ENCODE measurements at places on chromosomes 12 and 14.

DNA sequence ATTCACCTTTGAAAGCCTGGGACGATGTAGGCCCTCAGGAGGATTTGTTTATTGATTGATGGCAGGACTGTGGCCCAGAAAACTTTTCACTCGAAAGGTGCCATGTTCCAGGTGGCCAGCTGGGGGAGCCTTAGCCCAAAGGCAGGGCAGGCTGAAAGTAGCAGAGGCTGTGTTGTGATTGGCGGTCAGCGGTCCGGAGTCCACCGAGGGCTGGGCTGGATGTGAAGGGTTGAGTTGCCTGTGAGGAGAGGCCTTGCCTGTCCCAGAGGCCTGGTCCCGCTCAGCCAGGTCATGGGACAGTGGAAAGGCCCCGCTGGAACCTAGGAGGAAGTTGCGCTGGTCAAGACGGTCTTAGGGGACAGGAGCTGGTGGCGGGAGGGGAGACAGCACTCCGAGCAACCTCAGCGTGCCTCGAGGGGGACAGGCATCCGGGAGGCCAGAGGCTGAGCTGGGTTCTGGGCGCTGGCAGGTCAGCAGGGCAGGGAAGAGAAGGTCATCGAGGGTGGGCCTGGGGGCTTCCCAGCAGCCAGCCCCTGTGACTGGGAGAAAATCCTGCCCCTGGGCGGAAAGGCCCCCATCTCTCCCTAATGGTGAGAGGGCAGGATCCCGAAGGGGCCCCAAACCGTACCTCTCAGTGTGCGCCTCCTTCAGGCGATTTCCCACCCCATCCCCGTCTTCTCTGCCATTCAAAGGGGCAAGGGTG lies 26.3 kb downstream of the CMA1 start:
- no peak for DNase-seq

- DNase-seq: peak; percentile 64
These were observed 882 bp downstream of the HECTD1 start for GRCh38 chr14:31206536-31207286.

DNA sequence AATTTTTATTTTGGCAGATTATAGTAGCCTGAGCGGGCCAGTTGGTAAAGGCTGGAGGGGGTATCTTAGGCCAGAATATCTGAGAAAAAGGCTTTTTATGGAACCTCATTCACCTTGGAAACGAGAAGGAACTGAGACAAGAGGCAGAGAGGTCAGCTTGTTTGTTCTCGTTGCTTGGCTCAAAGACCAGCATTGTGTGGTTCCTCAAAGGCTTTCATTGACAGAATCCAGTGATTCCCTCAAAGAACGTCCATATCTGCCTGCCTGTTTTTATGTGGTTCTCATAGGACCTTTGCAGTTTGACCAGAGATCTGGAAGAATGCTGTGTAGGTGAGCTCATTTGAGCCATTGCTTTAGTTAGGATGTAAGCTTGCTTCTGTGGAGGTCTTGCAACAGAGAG lies 117.3 kb downstream of the CFAP54 start:
- no peak for DNase-seq

DNA sequence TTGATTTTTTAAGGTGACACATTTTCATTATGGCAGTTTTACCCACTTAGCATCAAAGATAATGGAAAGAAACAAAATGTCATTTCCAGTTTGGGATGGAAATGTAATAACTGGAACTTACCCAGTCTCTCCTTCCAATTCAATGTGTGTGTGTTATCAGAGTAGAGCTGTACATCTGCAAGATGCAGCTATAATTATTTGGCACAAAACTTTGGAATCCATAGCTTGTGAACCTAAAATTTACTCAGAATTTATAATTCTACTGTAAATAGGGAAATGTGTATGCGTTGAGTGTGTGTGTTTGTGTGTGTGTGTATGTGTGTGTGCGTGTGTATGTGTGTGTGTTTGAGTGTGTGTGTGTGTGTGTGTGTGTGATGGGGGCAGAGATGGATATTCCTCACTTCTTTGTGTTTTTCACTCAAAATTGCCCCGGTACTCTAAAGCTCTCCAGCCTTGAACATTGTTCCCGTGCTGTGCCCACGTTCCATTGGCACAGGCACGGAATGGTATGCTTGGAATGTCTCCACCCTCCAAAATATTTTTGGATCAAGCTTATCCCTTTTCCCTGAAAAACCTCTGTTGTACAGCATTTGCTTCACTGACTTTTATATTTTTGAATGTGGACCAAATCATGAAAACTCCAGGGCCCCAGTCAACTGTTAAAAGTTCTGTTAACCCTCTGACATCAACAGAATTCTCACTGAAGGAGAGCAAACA lies 150.2 kb upstream of the BMP4 start:
- DNase-seq: no peak

- DNase-seq: no peak
These were observed 26.5 kb downstream of the VRK1 start for GRCh38 chr14:96823652-96824051.

- no peak for DNase-seq
These were observed 2.9 kb downstream of the NUDT4 start for GRCh38 chr12:93380480-93381121.

- no peak for DNase-seq
These were observed 35.6 kb downstream of the UBE3B start for GRCh38 chr12:109513051-109513450.

- no peak for DNase-seq
These were observed 831 bp upstream of the NKX2-1 start for GRCh38 chr14:36520601-36521525.

DNA sequence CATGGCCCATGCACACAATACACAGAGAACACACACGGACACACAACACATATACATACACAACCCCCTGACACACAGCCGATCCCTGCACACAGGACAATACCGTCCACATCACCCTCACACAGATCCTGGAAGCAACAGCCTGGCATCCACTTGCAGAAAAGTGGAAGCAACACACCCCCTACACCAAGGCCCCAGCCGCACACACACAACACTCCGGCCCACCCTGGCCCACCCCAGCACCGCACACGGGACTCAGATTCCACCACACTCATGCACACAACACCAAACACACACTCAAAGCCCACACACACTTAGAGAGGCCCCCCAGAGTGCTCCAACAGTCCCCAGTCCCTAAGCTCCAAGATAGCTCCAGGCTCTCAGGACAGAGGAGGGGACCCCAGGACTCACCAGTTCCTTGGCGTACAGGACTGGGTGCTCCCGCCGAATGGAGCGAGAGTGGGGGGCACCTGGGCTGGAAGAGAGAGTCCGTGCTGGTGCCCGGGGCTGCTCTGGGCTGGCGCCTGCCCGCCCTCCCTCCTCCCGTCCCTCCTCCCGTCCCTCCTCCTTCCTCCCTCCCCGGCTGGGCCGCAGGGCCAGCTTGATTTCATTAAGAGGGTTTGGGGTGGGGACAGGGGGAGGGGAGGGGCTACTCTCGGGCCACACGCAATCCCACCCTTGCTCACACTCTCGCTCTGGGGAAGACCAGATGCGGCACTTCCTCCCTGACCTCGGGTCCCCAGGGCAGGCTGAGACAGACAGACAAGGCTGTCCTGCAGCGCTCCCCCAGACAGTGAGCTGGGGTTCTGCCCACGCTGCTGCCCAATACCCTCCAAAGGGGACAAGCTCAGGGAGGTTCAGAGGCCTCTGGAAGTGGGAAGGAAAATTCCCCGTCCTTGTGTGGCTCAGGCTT lies at the start of gene TMEM119:
TSS of gene TMEM119 (minus strand) at position 526 of the 913 bp plus-strand sequence. CDS start 5,701 bp downstream, outside the sequence.
- DNase-seq: peak; percentile 75

GRCh38 chr14:44783901-44784300 lies 177.8 kb downstream of the KLHL28 start:
- DNase-seq: no peak

- no peak for DNase-seq
These were observed 3.8 kb upstream of the SIVA1 start for GRCh38 chr14:104749111-104749649.

GRCh38 chr12:14111230-14111865 lies 129.9 kb upstream of the GRIN2B start:
- no peak for DNase-seq

GRCh38 chr12:49949866-49950265 lies 671 bp upstream of the AQP2 start:
- DNase-seq: no peak

DNA sequence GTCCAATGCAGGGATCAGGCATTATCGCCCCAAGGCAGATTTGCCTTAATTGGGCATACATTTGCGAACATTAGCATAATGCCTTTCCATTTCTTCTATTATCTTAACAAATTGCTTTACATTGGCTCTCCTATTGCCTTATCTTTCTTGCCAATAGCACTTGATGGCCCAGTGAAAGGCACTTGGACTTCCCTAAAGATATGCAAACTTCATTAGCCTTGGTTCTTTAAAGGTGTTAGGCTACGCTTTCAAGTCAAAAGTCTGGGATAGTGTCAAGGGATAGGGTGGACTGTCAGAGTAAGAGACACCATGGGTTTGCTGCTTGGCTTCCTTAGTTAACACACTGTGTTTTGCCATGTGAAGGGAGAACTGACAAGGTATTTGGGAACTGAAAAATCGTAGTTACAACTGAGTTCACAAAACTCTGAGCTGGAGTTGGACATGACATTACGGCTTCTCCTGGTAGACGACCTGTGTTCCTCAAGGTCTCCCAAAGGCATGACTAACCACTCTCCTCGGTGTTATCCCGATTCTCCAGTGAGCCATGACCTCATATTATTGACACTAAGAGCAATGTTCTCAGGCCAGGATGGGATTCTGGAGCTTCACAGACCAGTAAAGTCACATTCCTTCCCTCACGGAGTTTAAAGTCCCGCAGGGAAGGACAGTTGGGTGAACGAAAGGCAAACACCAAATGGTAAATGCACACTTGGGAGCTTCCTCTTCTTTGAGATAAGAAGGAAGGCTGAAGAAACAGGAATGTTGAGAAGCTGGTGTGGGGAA lies 65.2 kb downstream of the TBC1D30 start:
- DNase-seq: no peak

GRCh38 chr12:14701809-14702568 lies 5.6 kb upstream of the GUCY2C start:
- no peak for DNase-seq

DNA sequence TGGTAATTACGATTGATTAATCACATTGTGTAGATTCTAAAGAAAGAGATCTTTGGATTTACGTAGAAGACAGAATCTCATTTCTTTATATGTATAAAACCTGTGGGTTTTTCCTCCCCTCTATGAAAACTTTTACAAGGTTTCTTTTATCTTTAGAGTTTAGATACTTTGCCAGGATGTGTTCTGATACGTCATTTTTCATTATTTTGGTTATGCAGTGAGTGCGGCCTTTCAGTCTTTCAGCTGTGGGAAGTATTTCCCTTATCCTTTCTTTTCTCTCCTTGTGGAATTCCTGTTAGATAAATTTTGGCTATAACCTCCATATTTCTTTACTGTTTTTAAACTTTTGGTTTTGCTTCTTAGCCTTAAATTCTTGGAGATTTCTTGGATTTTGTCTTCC lies 92.7 kb downstream of the TTLL5 start:
- DNase-seq: no peak

GRCh38 chr14:98176892-98177291 lies 1095.1 kb downstream of the BCL11B start:
- DNase-seq: no peak

- DNase-seq: no peak
These were observed 111.1 kb downstream of the SMOC1 start for GRCh38 chr14:69990323-69990722.

DNA sequence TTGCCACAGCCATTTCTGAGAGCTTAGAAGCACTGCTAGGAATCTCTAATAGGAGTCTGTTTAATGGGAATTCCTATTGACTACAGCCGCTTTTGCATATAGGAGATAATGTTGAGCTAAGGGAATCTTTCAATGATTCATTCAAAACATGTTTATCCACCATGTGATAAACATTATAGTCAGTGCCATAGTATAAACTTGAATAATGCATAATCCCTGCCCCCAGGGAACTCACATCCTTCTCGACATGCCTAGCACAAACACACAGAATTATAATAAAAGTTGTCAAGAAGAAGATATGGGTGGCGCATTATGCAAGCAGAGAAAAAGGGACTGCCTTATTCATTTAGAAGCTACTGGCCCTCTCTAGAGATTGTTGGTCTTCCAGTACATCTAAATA lies 248.0 kb downstream of the DAD1 start:
- no peak for DNase-seq

DNA sequence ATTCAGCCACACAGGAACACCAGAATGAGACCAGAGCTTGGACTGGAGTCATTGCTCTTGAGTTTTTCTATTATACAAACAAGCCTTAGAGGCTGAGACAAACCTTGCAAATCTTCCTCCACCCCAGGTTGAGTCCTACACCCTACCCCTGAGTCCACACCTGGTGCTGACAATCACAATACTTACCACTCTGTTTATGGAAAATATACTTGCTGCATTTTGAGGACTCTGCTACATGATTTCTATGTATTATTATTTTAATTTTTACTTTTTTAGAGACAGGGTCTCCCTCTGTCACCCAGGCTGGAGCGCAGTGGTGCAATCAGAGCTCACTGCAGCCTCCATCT lies 101.4 kb downstream of the EGLN3 start:
- no peak for DNase-seq

- DNase-seq: no peak
These were observed 212.6 kb upstream of the LHX5 start for GRCh38 chr12:113684053-113684907.

DNA sequence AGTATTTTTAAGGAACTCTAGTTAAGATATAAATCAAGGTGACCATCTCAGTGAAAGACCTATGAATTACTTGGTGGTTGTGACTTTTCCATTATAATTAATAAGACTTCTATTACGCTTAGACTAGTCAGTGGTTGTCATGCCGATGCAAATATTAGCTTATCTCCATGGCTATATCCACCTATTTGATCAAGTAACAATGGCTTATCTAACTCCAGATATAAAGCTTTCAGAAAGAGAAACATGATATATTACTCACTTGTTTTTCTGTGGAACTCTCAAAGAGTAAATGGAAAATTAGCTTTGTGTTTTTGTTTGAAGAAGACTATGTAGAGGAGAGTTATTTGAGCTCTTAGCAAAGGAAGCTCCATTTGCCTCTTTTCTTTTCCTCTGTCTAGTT lies 323.8 kb upstream of the DCN start:
- DNase-seq: no peak

GRCh38 chr12:48903363-48903981 lies 21.8 kb downstream of the FKBP11 start:
- DNase-seq: no peak

DNA sequence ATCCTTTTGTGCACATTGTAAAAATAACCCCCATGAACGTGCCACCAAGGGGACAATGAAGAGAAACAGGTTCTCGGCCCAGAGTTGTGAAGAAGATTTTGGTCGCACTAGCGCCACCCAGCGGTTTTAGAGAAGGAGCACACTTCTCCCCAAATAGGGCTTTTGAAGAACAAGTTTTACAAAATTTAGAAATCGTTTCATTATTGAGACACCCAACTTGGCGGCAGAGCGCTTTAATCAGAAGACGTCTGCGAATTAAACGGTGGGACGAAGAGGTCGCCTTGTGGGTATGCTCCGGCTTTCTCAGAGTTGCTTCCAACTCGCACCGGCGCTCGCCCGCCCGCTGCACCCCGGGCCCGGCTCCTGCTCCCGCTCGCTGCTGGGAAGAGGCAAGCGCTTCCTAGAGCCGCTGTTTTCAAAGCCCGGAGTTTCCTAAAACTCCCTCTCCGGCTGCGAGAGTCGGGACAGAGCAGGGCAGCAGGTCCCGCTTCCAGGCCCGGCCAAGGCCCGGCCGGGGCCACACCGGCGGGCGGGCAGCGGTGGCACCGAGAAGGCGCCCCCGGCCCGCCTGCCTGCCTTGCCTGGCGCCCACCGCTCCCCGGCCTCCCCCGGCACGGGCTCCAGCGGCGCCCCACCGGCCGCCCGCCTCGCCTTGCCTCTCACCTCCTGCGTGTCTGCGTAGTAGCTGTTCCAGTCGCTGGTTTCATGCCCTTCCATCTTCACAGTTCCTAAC lies 645 bp downstream of the FOXA1 start:
- DNase-seq: peak; percentile 74

All from sciatic nerve (tissue), 2 donors.